ENCODE measurements at places on chromosomes 6 and 20.

GRCh38 chr6:37057128-37057471, 51.6 kb downstream of the FGD2 start:
- no peak for DNase-seq

GRCh38 chr20:62908971-62909791, 17.1 kb downstream of the DIDO1 start:
- DNase-seq: no peak

GRCh38 chr20:46894579-46894958, at the start of gene EYA2:
Gene EYA2 (plus strand): TSS chr20:46894843. CDS start chr20:46990011, 95,168 bp downstream.
- DNase-seq: no peak

DNA sequence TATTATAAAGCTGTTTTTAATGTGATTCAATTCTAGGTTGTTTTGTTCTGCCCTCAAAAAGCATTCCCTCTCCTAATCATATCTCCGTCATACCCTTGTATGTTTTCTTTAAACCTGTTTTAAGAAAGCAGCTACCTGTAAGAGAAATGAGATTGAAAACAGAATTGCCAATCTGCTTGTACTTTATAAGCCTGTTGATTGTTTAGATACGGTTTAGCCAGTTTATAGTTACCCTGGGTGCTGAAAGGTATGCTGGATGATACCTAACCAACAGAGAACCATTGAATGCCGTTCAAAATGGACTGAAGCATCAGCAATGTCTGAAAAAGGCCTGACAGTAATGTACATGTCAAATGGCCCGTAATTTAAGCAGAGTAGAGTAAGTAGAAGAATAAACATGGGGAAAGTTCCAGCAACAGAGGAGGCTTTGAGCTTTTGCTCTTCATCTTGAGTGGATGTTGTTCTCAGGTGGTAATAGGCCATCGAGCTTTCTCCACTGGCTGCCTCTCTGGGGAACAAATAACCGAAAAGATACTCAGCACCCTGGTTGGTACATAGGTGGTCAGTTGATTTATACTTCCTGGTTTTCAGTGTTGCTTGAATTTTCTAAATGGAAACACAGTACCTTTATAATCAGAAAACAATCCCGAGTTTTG, 27.5 kb downstream of the PTPN1 start:
- no peak for DNase-seq

DNA sequence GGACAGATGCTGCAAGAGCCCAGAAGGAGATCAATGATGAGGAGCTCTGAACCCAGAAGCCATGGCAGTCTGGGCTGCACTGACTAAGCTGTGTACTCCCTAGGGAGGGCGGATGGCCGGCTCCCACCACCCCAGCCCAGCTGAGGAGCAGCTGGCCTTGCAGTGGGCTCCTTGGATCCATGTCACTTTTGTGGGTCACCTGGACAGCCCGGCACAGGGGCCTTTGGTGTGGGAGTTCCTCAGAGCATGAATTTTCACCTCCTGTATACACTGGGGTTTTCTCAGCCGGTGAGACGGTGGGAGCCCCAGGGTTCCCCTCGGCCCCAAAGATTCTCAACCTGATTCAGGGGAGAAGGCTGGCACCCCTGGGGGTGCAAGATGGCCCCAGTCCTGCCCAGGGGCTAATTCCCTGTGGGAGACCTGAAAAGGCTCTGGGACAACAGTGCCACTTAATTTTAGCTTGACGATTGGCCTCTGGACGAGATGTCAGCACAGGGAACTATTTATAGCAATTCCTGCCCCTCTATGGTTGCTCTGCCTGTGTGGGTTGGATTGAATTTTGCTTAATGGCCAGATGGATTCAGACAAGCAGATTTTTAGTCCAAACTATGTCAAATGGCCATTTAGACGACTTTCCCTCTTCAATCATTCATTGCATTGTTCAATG, 121.6 kb upstream of the PMEPA1 start:
- DNase-seq: no peak

- no peak for DNase-seq
These were observed 149.5 kb upstream of the BMP5 start for GRCh38 chr6:56024931-56025330.

- no peak for DNase-seq
These were observed 194.7 kb upstream of the RSPO3 start for GRCh38 chr6:126923807-126924206.

DNA sequence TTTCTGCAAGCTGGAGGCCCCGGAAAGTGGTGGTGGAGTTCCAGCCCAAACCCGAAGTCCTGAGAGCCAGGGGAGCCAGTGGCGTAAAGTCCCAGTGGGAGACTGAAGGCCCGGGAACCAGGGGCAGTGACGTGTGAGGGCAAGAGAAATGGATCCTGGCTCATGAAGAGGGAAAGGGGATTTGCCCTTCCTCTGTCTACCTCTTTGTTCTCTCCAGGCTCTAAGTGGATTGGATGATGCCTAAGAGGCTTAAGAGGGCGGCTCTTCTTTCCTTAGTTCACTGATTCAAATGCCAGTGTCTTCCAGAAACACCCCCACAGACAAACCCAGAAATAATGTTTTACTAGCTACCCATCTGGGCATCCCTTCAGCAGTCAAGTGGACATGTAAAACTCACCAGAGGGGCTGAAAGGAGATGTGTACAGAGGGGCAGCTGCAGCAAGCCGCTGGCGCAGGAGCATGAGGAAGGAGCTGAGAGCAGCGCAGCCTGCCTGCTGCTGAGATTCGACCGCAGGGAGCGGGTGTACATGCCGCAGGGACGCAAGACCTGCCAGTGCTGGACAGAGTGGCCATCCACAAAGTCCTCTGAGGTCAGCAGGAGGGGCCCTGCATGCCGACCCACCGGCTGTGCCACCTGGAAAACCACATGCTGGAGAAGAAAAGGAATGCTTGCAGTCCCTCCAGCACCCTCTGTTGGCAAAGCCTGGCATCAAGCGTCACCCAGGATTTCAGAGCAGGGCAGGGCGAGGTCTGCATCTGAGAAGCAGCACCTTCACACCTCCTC, 29.5 kb downstream of the CDYL start:
- peak; percentile 2 for DNase-seq

GRCh38 chr6:169841251-169841650, 89.8 kb downstream of the ERMARD start:
- DNase-seq: no peak

- no peak for DNase-seq
These were observed 74.1 kb upstream of the TCF21 start for GRCh38 chr6:133814797-133815196.

GRCh38 chr6:145758113-145758512, 22.8 kb upstream of the EPM2A start:
- DNase-seq: no peak

DNA sequence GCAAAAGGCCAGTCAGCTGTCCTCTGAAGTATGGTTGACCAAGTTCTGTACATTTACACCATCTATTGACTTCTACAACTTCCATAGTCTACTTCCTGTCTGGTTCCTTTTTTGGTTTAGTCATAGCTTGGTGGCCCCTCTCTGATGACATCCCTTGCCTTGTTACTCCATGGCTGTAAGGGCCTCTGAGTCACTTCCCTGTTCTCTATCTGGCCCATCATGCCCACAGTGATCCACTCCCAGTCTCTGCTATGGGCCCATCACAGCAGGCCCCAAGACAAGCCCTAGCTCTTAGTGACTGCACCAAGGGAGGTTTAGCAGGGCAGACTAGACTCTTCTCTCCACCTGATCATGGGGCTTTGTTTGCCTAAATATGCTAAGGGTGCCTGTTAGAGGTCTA, 441.6 kb downstream of the HACE1 start:
- DNase-seq: no peak

GRCh38 chr6:104402572-104402971, 457.1 kb downstream of the HACE1 start:
- DNase-seq: no peak

- DNase-seq: no peak
These were observed 24.7 kb upstream of the BLCAP start for GRCh38 chr20:37552415-37552814.

- no peak for DNase-seq
These were observed 49.4 kb downstream of the PSMG4 start for GRCh38 chr6:3308106-3308505.

DNA sequence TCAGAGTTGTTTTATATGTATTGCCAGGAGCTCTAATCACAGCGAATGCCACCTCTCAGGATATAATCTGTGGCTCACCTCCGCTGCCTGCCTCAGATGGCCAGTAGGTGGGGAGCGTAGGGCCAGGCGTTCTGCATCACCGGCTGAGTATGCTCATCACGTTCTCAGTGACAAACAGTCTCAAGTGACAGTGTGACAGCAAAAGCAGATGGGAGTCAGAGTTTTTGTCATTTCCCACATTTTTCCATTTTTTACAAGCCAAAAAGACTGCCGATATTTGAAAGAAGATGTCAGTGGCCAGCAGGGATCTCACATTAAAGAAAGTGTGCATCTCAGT, 208.7 kb downstream of the ALDH8A1 start:
- DNase-seq: no peak

DNA sequence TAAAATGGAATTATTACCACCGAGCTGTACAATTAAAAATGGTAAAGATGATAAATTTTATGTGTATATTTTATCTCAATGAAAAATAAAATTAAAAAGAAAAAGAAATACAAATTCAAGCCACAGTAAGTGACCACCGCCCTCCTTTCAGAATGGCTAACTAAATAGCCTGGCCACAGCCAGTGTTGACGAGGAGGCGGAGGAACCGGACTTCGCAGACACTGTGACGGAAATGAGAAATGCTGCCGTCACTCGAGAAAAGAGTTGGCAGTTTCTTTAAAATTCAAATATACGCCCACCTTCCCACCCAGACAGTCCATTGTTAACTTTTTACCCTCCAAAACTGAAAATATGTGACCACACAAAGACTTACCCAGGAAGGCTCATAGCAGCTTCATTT, 50.0 kb downstream of the FOXF2 start:
- DNase-seq: no peak

DNA sequence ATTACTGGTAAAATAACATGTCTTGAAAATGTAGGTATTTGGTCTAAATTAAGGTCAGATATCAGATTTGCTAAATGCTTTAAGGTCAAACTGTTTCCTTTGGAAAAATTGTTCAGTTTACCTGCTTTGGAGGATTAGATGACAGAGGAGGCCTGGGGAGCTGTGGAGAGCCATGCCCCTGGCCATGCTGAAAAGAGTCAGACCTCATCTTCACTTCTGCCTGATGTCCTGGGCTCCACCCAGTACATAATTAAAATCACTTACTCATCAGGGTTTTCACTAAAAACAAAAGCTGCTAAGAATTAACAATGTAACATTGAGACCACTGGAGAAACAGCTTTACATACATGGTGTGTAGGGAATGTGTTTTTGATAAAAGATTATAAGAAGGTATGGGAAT, 60.8 kb upstream of the UNC93A start:
- no peak for DNase-seq

DNA sequence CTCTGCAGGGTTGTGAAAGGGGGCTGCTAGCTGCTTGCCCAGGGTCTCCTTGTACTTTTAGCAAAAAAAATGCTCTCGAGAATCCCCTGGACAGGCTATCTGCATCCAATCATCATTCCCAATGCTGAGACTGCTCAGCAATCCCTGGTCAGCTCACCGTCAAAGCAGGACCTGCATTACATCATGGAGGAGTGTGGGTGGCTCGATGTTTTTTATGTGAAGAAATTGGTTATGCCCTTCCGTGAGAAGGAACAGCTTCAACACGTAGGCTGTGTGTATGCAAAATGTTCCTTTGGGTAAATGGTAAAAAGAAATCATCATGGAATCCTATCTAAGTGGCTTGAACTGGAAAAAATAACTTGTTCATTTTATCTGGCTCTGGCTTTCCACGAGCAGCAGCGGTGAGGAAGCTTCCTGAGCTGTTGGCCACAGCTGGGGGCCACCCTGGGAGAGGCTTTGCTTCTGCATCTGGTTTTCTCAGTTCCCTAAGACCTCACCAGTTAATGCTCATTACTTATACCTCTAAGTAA, 111.4 kb downstream of the FYN start:
- DNase-seq: no peak

GRCh38 chr20:45041464-45042337, 59.2 kb downstream of the KCNS1 start:
- DNase-seq: no peak

DNA sequence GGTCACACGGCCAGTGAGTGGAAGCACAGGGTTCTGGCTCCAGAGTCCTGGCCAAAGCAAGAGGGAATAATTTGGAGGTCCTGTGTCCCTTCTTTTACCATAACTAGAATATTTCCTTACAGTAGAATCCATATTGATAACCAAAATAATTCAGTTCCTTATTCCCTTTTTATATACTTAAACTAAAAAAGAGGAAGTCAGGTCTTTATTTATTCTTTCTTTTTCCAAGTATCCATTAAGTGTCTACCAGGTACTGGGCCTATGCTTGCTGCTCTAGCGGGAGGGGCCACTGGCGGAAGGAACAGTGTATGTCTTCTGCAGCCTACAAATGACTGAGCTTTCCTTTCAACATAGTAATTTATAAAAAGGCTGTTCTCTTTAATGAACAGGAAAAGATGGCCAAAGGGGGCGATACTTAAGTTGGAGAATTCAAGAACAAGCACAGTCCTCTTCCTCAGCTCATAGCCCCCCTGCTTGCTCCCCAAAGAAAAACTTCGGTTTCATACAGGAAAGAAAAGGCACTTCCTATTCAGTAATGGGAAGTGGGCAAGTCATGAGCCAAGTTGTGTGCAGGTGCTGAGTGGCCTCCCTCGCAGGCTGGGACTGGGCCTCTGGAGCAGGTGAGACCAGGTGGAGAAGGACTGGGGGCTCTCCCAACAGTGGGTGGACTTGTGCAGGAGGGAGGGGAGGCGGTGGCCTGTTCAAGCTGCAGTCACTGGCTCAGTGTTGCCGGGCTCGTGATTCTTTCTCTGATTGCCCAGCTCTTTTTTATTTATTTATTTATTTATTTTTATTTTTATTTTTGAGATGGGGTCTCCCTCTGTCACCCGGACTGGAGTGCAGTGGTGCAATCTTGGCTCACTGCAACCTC, 110.9 kb downstream of the ARMC2 start:
- no peak for DNase-seq

GRCh38 chr20:36262440-36262839, 26.2 kb downstream of the AAR2 start:
- DNase-seq: no peak

DNA sequence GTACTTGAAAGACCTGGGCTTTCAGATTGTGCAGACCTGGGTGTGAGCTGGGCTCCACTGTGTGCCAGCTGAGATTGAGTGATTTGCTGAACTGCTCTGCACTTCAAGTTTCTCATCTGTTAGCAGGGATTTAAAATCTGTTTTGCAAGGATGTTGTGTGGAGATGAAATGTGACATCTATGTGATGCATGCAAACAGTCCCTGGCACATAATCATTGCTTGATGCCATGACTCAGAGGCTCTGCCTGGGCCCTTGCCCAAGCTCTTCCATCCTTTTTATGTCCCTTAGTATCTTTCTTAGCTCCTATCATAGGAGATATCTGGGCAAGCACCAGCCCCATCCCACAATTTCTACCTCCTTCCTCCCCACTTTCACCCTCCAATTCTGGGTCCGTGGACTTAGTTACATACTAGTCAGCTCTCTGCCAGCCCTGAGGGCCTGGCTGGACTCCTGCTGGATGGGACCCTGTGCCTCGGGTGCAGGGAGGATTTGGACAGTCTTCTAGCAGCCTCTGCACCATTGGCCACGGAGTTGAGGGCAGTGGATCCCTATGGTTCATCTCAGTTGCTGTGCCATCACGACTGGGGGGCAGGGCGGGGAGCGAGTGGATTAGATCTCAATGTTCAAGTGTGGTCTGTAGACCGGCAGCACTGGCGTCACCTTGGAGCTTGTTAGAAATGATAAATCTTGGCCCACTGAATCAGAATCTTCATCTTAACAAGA, 103.6 kb downstream of the MAP3K7 start:
- no peak for DNase-seq

GRCh38 chr20:61371501-61372136, 119.6 kb downstream of the CDH4 start:
- no peak for DNase-seq

GRCh38 chr6:528989-529388, 127.9 kb downstream of the HUS1B start:
- no peak for DNase-seq

- no peak for DNase-seq
These were observed 5.6 kb downstream of the PCMTD2 start for GRCh38 chr20:64261138-64261537.

All from NCI-H1436 (cell line).